ENCODE measurements at places on chromosomes 4 and X.

- H3K4me1 ChIP-seq, result no peaks in the 10 kb centered on the region
- no peak overlapping the region for H3K27ac ChIP-seq
- no peaks in the 10 kb centered on the region for H3K36me3 ChIP-seq
- no peak for DNase-seq
- no peak overlapping the region for H3K4me3 ChIP-seq
Measured at GRCh38 chr4:155423671-155424070, 46.9 kb upstream of the MAP9 start.

GRCh38 chr4:81687471-81687870 is 215.8 kb upstream of the RASGEF1B start:
- H3K4me1 ChIP-seq, result no peaks in the 10 kb centered on the region
- H3K27ac ChIP-seq, result no peak overlapping the region
- no peaks in the 10 kb centered on the region for H3K36me3 ChIP-seq
- DNase-seq, result no peak

DNA sequence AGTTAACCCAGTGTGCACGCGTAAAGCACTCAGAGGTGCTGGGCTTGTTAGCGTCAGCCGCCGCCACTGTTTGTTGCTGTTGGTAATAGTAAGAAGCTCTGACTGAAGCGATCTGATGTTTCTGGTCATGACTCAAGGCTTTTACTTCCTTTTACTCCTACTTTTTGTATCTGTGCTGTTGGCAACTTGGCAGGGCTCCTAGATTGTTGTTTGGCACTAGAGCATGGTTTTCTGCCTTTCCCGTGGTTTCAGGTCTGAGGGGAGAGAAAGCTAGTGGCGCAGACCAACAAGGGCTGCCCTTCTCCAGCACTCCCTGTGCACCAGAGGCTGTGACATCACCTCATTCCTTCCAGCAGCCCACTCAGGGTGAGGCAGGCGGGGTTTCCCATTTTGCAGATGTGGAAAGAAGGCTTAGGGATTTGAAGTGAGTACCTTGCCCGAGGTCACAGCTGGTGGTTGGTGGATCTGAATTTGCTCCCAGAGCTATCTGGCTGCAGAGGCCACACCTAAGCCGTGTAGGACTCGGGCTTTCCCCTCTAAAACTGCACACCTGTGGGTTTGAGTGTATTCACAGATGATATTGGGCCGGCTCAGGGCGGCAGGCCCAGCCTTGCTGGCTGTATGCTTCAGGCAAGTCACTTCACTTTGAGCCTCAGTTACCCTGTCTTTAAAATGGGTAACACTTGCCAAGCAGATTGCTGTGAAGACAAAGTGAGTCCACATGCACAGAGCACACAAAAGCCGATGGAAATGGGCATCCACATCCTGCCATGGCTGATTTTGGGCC is 51.2 kb upstream of the TADA2B start:
- no peak overlapping the region for H3K4me3 ChIP-seq
- peaks cover 19% of the 10 kb centered on the region for H3K4me1 ChIP-seq
- no peaks in the 10 kb centered on the region for H3K27me3 ChIP-seq
- DNase-seq, result no peak
- H3K27ac ChIP-seq, result peak overlapping the region; percentile 40

DNA sequence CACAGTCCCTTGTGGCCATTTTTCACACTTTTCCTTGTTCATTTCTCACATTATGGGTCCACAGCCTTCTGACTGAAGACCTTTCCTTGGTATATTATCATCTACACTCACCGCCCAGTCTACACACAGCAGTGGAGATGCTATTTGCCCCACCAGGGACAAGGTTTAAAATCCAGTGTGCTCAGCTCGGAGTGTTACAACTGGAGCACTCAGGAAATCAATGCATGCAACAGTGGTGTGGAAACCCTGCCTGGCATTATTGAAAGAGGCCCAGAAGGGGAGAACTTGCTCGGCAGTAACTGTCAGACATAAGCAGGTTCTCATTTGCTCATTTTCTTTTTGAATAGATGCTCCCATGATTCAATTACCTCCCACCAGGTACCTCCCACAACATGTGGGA is 340.9 kb downstream of the DHRSX start:
- DNase-seq, result no peak
- no peak overlapping the region for H3K27ac ChIP-seq
- no peaks in the 10 kb centered on the region for H3K27me3 ChIP-seq
- no peaks in the 10 kb centered on the region for H3K4me1 ChIP-seq
- no peak overlapping the region for H3K4me3 ChIP-seq
- H3K36me3 ChIP-seq, result no peaks in the 10 kb centered on the region

- H3K27me3 ChIP-seq, result no peaks in the 10 kb centered on the region
- H3K27ac ChIP-seq, result no peak overlapping the region
- H3K36me3 ChIP-seq, result no peaks in the 10 kb centered on the region
- H3K4me3 ChIP-seq, result no peak overlapping the region
- no peak for DNase-seq
Measured at GRCh38 chrX:72712094-72712755, 1.9 kb downstream of the PHKA1 start.

DNA sequence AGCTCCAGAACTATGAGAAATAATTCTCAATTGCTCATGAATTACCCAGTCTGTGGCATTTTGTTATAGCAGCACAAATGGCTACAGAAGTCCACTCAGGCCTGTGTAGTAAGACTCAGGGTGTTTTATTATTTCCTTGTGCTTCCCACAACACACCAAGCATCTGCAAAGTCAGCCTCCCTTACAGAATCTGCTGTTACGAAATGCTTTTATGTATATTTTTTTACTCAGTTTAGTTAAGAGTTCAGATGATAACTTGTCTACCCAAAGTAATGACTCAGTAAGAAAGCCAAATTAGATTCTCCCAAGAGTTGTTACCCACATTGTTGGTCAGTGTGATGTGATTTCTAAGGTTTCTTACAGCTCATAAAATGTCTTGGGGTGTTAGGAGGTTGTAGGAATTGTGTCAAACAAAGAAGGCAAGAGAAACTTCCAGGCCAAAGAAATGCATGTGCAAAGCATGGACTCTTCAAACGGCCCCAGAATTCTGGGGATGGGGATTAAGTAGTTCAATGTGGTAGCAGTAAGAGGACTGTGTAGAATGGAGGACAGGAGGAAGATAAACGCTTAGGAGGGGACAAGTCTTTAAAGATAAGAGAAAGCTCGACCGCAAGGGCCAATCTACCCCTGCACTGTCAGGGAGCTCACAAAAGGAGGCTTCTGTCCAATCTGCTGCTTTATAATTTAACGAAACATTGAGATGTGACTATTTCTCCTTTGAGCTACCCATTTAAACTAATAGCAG is 35.4 kb upstream of the TMEM184C start:
- no peak for DNase-seq
- H3K27me3 ChIP-seq, result no peaks in the 10 kb centered on the region
- no peak overlapping the region for H3K27ac ChIP-seq
- H3K36me3 ChIP-seq, result no peaks in the 10 kb centered on the region
- no peak overlapping the region for H3K4me3 ChIP-seq
- H3K4me1 ChIP-seq, result no peaks in the 10 kb centered on the region

- H3K27me3 ChIP-seq, result no peaks in the 10 kb centered on the region
- no peaks in the 10 kb centered on the region for H3K4me1 ChIP-seq
- H3K4me3 ChIP-seq, result no peak overlapping the region
- no peak overlapping the region for H3K27ac ChIP-seq
- no peak for DNase-seq
Measured at GRCh38 chr4:101366331-101366730, 19.0 kb upstream of the PPP3CA start.

DNA sequence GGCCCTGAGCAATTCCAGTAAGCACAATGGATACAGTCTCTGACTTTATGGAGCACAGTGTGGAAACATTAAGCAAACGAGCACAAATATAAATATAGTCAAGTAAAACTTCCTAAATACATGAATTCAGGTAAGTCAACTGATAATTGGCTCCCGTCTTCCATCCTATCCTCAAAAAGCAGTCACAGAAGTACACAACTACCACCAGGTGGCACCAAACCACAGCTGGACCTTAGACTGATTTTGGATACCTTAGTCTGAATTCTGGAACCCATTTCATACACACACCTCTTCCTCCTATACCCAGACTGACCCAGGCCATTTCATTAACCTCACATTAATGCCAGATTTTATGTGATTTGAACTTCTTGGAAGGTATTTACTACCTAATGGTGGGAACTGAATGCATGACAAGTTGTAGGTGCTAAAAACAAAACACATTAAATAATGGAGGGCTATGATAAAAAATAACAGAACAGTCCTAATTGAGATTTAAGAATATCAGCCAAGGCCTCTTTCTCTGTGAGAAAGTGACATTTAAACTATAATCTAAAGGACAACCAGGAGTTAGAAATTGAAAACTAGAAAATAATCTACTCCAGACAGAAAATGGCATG is 77.5 kb downstream of the ELF2 start:
- no peaks in the 10 kb centered on the region for H3K27me3 ChIP-seq
- no peak overlapping the region for H3K27ac ChIP-seq
- no peaks in the 10 kb centered on the region for H3K4me1 ChIP-seq

DNA sequence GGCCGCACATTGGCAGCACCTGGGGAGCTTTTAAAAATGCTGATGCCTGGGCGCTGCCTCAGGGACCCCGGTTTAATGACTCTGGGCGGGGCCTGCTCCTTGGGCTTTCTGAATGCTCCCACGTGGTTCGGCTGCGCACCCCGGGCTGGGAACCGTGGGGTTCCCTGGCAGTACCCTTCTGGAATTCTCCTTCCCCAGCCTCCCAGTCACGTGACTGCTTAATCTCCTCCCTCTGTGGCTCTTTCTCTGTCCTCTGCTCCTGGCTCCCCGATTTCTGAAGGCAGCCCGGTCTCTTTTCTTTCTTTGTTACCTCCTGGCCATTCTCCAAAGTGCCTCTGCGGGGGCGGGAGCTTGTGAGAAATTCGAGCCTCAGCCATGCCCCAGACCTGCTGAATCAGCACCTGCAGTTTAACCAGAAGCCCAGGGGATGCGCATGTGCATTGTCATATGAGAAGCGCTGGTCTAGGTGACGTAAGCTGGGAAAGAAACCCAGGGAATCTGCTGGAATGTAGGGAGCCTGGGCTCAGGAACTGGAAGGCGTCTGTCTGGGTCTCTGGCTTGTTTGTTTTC is 16.6 kb downstream of the CLCN4 start:
- no peaks in the 10 kb centered on the region for H3K36me3 ChIP-seq
- peaks cover 3% of the 10 kb centered on the region for H3K27me3 ChIP-seq
- no peak for DNase-seq
- H3K4me1 ChIP-seq, result peaks cover 3% of the 10 kb centered on the region

GRCh38 chrX:108169768-108170167 is 78.2 kb downstream of the ATG4A start:
- H3K36me3 ChIP-seq, result no peaks in the 10 kb centered on the region
- no peaks in the 10 kb centered on the region for H3K27me3 ChIP-seq

- no peaks in the 10 kb centered on the region for H3K36me3 ChIP-seq
- no peak overlapping the region for H3K4me3 ChIP-seq
- H3K27me3 ChIP-seq, result no peaks in the 10 kb centered on the region
- H3K27ac ChIP-seq, result no peak overlapping the region
- no peak for DNase-seq
- H3K4me1 ChIP-seq, result no peaks in the 10 kb centered on the region
Measured at GRCh38 chr4:48635980-48636379, 144.1 kb downstream of the FRYL start.

- no peak overlapping the region for H3K27ac ChIP-seq
- no peaks in the 10 kb centered on the region for H3K36me3 ChIP-seq
- no peak overlapping the region for H3K4me3 ChIP-seq
- H3K4me1 ChIP-seq, result no peaks in the 10 kb centered on the region
- no peaks in the 10 kb centered on the region for H3K27me3 ChIP-seq
- DNase-seq, result no peak
Measured at GRCh38 chr4:25927361-25928195, 13.6 kb downstream of the SMIM20 start.

- DNase-seq, result no peak
- no peaks in the 10 kb centered on the region for H3K4me1 ChIP-seq
- H3K36me3 ChIP-seq, result no peaks in the 10 kb centered on the region
- no peaks in the 10 kb centered on the region for H3K27me3 ChIP-seq
- H3K27ac ChIP-seq, result no peak overlapping the region
Measured at GRCh38 chr4:25870081-25870480, 7.3 kb upstream of the SEL1L3 start.

- no peak overlapping the region for H3K27ac ChIP-seq
- H3K36me3 ChIP-seq, result no peaks in the 10 kb centered on the region
- H3K4me1 ChIP-seq, result no peaks in the 10 kb centered on the region
- peaks cover 3% of the 10 kb centered on the region for H3K27me3 ChIP-seq
- no peak overlapping the region for H3K4me3 ChIP-seq
- DNase-seq, result no peak
Measured at GRCh38 chrX:42694260-42694815, 83.6 kb downstream of the PPP1R2C start.

- H3K4me3 ChIP-seq, result no peak overlapping the region
- H3K36me3 ChIP-seq, result no peaks in the 10 kb centered on the region
- no peak overlapping the region for H3K27ac ChIP-seq
- no peak for DNase-seq
Measured at GRCh38 chr4:46550471-46550870, 160.5 kb upstream of the GABRA2 start.

DNA sequence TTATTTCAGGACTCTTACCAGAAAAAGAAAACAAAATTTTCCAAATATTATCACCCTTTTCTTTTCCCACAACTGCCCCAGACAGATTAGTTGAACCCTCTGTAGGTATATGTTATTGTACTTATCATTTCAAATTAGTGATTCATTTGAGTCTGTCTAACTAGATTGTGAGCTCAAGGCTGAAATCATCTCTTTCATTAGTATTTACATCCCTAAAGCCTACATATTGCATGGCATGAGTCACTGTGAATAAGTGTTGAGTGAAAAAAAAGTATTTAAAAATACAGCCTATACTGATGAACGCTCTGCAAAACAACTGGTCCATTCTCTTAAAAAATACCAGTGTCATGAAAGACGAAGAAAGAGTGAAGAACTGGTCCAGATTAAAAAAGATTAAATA is 3.9 kb downstream of the PAGE3 start:
- no peaks in the 10 kb centered on the region for H3K36me3 ChIP-seq
- no peak overlapping the region for H3K27ac ChIP-seq
- H3K27me3 ChIP-seq, result no peaks in the 10 kb centered on the region
- no peak for DNase-seq
- H3K4me1 ChIP-seq, result no peaks in the 10 kb centered on the region
- no peak overlapping the region for H3K4me3 ChIP-seq

DNA sequence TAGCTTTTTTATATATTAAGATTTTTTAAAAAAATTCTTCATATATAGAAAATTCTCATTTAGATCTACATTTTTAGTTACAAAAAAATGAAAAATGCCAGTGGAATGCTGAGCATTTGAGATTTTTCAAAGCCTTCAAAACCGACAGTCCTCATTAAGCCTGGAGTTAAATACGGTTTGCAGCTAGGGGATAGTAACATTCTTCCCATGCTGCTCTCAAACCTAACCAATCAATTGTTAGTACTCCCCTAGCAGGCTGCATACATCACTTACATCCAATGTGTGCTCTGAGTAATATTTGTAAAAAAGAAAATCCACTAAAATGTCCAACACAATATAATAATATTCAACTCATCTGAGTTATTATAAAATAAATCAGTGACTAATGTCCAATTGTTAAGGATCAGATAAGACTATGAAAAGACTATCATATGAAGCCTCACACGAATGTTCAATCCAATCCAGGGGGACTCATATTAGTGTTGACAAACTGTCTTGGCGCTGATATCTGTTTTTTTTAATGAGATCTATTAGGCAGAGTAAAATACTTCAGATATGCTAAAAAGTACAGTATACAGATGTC is 227.6 kb upstream of the MAB21L2 start:
- H3K27me3 ChIP-seq, result no peaks in the 10 kb centered on the region
- H3K4me1 ChIP-seq, result no peaks in the 10 kb centered on the region
- no peak overlapping the region for H3K4me3 ChIP-seq
- H3K27ac ChIP-seq, result no peak overlapping the region
- DNase-seq, result no peak
- no peaks in the 10 kb centered on the region for H3K36me3 ChIP-seq

- H3K27ac ChIP-seq, result no peak overlapping the region
- no peak for DNase-seq
- H3K4me1 ChIP-seq, result no peaks in the 10 kb centered on the region
- no peak overlapping the region for H3K4me3 ChIP-seq
- no peaks in the 10 kb centered on the region for H3K27me3 ChIP-seq
- H3K36me3 ChIP-seq, result no peaks in the 10 kb centered on the region
Measured at GRCh38 chr4:124066595-124066994, 645.9 kb downstream of the ANKRD50 start.

Measured in kidney (tissue), 22 donors.